ENCODE measurements at places on chromosomes 4 and X.

GRCh38 chrX:111854556-111855490 lies 21.2 kb upstream of the TRPC5OS start:
- no peak for DNase-seq

GRCh38 chr4:71752383-71753042 lies 31.4 kb downstream of the GC start:
- DNase-seq = no peak

DNA sequence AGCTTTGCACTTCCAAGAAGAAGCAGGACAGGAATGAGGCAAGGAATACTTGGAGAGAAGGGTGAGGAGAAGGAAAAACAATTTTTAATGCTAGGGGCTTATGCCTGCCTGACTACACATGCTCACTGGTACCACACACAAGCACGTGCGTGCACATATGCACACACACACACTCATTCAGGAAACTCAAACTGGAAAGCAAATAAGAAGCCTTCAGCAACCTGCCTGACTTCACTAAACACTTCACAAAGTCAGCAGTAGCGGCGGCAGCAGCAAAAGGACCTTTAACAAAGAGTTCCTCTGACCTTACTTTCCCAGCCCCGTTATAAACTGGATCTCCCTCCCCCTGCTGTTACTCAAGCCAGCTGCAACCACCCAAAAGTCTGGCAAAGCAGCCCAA lies 3.3 kb downstream of the ZDHHC9 start:
- no peak for DNase-seq

DNA sequence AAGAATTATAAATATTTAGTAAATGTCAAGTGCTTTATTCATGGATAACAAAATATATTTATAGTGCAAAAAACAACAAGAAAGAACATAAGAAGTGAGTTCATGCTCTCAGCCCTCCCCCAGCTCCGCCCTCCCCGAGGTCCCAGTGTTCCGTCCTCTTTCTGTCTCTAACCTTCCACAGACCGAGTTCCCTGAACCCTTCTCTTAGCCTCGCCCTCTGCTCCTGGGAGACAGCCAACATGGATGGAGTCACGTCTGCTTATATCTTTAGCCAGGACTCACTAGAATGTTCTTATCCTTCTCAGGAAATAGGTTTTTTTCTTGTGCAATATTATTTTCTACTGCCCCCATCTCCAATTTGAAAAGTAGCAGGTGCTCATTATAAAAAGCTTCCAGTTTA lies 40.1 kb upstream of the HELT start:
- DNase-seq = no peak

DNA sequence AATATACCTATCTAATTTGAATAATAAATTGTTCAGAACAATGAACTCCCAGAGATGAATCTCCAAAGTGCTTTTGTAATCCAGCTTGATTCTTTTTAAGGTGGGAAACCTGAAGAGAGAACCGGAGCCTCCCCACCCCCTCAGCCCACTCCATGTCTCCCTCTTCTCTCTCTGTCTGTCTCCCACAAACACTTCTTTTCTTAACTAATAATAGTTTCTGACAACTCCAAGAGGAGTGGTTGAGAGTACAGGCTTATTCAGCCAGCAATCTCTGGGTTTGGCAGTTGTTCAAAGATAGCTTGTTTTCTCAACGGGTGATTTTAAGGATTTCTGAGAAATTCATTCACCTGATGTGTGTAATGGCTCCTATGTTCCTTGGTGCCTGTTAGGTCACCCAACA lies 23.4 kb downstream of the PPP4R3C start:
- no peak for DNase-seq

GRCh38 chr4:59904331-59904730 lies 1295.8 kb upstream of the ADGRL3 start:
- no peak for DNase-seq

- no peak for DNase-seq
These were observed 141.6 kb downstream of the HS3ST1 start for GRCh38 chr4:11287055-11287454.

DNA sequence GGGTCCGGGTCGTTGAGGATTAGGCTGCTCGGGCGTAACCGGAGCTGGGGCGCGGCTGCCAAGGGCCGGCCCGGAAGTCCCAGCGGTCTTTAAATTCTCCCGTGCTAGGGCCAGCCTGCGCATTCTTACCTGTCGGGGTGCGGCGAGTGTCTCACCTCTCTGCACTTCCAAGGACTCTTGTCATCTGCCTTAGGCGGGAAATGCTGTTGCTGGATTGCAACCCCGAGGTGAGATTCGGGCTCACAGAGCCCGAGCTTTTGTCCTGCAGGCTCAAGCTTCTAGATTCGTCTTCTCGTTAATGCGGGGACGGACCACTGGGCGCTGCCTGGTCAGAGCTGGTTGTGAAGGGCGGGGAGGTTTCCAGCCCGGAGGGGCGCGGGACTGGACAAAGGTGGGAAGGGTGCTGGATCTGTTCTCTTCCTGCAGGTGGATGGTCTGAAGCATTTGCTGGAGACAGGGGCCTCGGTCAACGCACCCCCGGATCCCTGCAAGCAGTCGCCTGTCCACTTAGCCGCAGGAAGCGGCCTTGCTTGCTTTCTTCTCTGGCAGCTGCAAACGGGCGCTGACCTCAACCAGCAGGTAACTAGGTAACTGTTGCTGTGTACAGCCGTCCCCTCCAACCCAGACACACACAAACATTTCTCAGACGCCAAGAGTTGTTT lies at the start of gene ANKRD37:
TSS of gene ANKRD37 (plus strand) at position 118 of the 662 bp plus-strand sequence. CDS start at position 201, 83 bp downstream.
- no peak for DNase-seq

- no peak for DNase-seq
These were observed 741.6 kb downstream of the TRAM1L1 start for GRCh38 chr4:116343809-116344208.

DNA sequence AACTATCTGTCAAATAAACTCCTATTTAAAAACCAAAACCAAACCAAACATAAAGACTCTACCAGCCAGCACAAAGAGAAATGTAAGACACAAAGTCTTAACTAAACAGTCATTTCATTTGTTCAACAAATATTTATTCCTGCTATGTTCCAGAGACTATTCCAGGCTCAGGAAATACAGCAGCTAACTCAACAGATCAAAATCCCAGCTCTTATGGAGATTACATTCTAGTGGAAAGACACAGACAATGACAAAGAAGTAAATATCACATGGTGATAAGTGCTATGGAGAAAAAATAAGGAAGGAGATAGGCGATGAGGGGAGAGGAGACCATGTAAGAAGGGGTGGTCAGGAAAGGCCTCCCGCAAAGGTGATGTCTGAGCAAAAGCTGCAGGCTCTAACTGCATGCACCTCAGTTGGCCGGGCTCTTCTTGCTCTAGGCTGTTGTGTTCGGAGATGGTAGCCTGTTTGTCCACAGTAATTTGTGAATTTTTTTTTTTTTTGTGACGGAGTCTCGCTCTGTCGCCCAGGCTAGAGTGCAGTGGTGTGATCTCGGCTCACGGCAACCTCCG lies 15.1 kb downstream of the PPEF1 start:
- no peak for DNase-seq

DNA sequence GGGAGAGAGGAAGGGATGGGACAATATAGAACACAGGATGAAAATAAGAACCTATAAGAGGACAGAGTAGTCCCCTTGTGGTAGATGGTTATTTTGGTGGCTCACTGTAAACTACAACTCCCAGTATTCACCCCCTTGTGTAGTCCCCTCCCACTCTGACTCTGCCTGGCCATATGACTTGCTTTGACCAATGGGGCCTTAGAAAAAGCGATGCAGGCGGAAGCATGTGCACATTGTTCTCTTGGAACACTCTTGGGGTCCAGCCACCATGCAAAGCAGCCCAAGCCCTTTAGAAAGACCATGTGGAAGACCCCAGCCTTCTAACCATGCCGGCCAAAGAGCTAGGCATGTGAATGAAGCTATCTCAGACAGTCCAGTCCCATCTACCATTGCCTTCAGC lies 415.0 kb downstream of the BCOR start:
- DNase-seq = no peak

- DNase-seq = no peak
These were observed 32.5 kb downstream of the WDR1 start for GRCh38 chr4:10083861-10084641.

- DNase-seq = no peak
These were observed 213.1 kb upstream of the PSAPL1 start for GRCh38 chr4:7647600-7648543.

GRCh38 chr4:129929984-129930383 lies 834.0 kb downstream of the C4orf33 start:
- no peak for DNase-seq

- no peak for DNase-seq
These were observed 67.4 kb upstream of the WDR1 start for GRCh38 chr4:10184041-10184440.

DNA sequence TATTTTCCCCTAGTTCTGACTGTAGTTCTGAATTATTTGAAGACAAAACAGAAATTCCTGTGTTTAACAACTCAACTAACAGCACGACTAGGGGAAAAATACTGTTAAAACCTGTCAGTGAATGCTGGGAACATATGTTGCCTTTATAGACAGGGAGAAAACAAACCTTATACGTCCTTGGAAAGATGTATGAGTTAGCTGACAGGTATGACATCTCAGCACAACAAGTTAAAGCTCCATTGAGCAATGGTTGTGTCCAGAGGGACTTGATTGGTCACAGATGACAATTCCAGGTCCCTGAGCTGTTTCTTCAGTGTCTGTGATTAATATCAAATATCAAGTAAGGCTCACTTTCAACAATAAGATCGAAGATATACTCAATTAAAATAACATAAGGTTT lies 58.2 kb upstream of the DDIT4L start:
- no peak for DNase-seq

DNA sequence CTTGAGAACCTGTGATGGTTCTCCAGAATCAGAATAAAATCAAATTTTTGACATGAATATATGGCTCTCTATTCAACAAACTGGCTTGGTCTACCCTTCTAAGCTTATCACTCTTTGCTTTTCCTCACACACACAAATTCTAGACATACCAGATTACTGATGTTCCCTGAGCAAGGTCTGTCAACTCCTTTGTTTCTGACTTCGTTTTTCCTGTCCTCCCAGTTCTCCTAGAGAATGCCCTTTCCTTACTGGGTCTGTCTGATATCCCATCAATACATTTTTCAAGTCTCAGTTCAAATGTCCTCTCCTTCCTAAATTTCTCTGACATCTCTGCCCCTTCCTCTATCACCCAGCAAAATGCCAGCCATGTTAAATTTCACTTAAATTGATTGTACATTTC lies 202.1 kb upstream of the IGFBP7 start:
- no peak for DNase-seq

GRCh38 chr4:109321232-109321631 lies 18.8 kb upstream of the COL25A1 start:
- DNase-seq = no peak

GRCh38 chrX:49166914-49167739 lies 4.6 kb downstream of the MAGIX start:
- DNase-seq = peak; percentile 33

- DNase-seq = no peak
These were observed 146.3 kb downstream of the ZNF674 start for GRCh38 chrX:46398874-46399273.

DNA sequence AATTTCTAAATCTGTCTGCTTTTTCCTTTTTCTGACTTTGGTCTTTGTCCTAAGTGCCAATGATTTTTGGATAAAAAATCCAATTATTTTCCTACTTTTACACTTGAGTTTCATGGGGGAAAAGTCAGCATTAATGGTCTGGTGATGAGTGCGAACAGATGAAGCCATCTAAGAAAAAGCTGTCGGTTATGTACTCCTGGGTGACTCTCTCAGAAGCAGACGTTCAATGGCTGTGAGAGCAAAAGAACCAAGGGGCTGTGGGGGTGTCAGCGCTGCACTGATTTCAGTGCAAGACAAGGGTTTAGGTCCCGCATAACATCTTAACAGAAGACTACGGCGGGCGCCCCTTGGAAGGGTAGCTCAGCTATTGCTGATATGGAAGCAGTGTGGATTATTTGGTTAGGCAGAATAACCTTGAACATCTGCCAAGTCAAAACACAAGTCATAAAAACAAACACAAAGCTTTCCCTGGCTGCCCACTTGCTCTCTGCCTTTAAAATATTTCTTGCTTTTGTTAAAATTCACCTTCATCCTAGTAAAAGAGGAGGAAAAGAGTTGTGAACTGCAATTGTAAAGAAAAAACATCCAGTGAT lies 240.5 kb downstream of the MAML3 start:
- no peak for DNase-seq

- DNase-seq = no peak
These were observed 115.5 kb upstream of the ACSL4 start for GRCh38 chrX:109848461-109849050.

- DNase-seq = no peak
These were observed 18.2 kb downstream of the GLRA3 start for GRCh38 chr4:174810834-174811233.

DNA sequence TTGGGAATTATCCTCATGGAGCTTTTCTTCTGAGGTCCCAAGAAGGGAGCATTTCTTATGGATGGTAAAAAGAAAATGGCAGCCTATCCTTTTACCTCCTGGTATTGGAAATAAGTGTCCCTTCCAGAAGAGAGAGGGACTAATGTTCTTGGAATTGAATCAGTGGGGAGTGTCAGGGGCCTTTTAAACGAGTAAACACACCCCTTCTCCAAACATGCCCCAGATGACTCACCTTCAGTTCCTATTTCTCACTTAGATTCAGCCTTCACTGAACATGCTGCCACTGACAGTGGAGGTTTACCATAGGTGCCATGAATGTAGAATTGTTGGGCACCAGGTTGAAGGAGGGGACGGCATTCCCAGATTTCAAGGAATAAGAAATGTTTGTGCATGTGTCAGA lies 19.0 kb downstream of the MAGEC2 start:
- DNase-seq = no peak

GRCh38 chrX:107825698-107826237 lies at the start of gene MID2:
MID2 (plus strand) TSS chrX:107825866; CDS start chrX:107826427, 561 bp downstream.
- DNase-seq = peak; percentile 49

DNA sequence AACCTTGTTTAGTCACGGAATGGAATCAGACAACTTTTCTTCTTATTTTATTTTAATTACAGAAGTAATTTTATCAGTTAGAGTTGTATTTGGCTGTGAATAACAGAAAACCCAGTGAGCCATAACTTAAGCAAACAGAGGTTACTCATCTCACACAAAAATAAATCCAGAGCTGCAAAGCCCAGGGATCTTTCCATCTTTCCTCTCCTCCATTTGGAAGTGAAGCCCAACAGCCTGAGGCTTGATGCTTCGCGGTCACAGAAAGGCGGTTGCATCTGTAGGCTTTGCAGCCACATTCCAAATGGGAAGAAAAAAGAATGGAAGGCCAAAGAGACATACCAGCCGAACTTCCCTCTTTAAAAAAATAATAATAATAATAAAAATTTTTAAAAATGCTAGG lies 22.6 kb downstream of the CHRNA9 start:
- no peak for DNase-seq

- DNase-seq = no peak
These were observed 24.8 kb downstream of the RTL9 start for GRCh38 chrX:110383414-110383813.

DNA sequence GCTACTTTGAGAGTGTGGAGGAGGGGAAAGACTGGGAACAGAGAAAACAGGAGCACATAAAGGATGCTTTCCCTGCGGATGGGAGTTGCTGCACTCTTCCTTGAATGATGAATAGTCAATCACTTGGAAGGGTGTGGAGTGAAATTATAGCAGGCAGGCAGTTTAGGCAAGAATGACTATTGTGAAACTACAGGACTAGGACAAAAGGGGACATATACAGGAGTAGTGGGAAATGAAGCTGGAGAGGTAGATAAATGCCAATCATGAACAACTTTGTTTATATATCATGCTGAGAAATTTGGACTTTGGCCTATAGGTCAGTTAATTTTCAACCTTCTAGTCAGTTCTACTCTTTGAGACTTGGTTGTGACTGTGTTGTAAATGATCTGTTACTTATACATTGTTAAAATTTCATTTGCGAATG lies 76.9 kb downstream of the PAQR3 start:
- DNase-seq = no peak

- no peak for DNase-seq
These were observed 26.9 kb downstream of the ARSJ start for GRCh38 chr4:113952452-113953029.

Measured in stimulated activated naive CD4-positive, alpha-beta T cell (primary cell).